ENCODE measurements at places on chromosomes 1 and 21.

DNA sequence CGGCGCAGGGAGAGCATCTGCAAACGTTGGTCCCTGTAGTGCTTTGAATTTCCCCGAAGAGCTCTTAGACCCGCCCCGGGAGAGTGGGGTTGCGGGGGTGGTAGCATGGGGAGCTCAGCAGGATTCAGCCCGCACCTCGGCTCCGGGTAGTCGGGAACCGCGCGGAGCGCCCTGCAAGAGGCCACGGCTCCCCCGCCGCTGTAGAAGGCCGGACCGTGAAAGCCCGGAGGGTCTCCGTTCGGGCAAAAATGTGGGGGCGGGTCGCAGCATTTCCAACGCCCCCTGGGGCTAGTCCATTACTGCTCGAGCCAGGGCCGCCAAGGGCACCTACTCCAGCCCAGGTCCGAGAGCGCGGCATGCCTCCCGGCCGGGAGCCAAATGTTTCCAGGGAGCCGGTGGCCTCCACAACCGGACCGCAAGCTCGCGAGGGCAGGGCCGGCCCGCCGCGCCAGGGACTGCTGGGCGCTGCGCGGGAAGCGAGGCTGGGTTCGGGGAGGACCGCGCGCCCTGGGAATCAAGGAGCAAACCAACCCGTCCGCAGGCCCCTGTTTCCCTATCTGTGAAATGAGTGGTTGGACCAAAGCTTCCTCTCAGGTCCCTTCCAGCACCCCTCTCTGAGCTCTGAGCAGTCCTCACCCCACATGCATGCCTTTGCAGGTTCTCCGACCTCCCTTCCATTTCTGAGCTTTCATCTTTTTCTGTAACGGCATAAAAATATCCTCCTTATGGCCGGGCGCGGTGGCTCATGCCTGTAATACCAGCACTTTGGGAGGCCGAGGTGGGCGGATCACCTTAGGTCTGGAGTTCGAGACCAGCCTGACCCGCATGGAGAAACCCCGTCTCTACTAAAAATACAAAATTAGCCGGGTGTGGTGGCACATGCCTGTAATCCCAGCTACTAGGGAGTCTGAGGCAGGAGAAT lies 775 bp upstream of the TMEM63A start:
- DNase-seq, result no peak

DNA sequence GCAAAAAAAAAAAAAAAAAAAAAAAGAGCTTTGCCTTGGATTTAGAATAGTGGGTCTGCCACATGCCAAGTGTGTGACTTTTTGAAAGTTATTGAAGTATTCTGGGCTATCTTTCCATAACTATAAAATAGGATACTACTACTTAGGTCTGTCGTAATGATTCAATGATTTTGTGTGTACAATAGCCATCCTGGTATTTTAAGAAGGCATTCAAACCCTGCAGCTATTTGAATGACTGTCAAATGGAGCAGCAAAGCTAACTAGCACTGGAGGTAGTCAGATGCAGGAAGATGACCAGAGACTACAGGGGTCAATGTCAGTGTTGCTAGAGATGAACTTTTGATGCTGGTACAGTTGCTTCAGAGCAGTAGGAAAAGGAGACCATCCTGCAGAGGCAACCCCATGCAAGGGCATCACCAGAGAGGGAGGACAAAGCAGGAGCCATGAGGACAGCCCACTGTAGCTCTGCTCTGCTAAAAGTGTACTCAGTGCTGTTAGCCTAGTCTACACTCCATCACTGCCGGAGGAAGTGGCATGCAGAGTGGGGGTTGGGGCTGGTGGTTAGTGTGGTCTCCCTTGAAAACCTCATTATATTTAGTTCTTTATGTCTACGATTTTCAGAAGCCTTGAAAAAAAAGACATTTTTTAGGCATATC lies 29.0 kb downstream of the DUSP10 start:
- no peak for DNase-seq

- no peak for DNase-seq
Observed at GRCh38 chr1:10193288-10193687, 17.1 kb upstream of the KIF1B start.

- DNase-seq, result no peak
Observed at GRCh38 chr1:7207875-7208646, 422.8 kb downstream of the CAMTA1 start.

- no peak for DNase-seq
Observed at GRCh38 chr1:44270686-44271628, 57.7 kb downstream of the DMAP1 start.

- DNase-seq, result no peak
Observed at GRCh38 chr1:52967666-52968065, 40.6 kb downstream of the SCP2 start.

GRCh38 chr1:17669866-17670451 lies 85.2 kb upstream of the ACTL8 start:
- no peak for DNase-seq

GRCh38 chr1:180962178-180962577 lies 49.5 kb downstream of the KIAA1614 start:
- no peak for DNase-seq

DNA sequence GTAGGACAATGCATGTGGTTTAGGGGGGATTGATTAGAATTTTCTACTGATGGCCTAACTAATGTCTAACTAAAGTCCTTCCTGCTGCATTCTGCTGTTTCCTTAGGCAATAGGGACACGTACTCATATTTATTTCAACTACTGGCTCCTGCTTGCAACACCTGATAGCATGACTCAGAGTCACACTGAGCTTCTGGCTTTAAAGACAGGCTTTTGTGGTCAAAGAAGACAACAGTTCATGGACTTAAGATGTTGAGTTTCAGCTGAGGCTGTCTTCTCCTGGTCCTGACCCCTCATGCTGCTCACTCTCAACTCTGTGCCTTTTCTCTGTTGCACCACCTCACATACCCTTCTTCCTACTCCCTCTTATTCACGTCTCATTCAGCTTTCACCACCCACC lies 29.1 kb upstream of the TRABD2B start:
- no peak for DNase-seq

Data from DMS79 (cell line).